Activated CD8-positive, alpha-beta memory T cell treated with anti-CD3 and anti-CD28 coated beads, Interleukin-2, amount 10 ng/mL, durations not matched to agents 7 days and 5 days (primary cell): ENCODE measurements at places on chromosomes 2 and 18.

DNA sequence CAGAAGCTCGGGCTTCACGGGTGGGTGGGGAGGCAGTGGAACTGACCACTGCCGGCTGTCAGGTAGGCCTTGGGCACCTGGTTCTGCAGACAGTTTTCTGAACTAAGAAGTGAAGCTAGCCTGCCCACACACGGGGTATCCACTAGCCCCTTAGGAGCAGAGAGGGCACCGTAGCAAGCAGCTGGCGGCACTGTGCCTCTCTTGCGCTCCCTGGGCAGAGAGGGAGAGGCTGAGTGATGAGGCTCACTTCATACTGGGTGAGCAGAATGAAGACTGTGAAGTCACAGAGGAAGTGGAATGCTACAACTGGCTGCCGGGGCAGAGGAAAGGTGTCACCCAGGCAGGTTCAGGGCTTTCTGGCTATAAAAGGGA, 753 bp downstream of the ITPRIPL1 start:
- H3K27me3 ChIP-seq, result no peaks in the 10 kb centered on the region
- DNase-seq, result peak; percentile 77
- peaks cover 40% of the 10 kb centered on the region for H3K36me3 ChIP-seq

DNA sequence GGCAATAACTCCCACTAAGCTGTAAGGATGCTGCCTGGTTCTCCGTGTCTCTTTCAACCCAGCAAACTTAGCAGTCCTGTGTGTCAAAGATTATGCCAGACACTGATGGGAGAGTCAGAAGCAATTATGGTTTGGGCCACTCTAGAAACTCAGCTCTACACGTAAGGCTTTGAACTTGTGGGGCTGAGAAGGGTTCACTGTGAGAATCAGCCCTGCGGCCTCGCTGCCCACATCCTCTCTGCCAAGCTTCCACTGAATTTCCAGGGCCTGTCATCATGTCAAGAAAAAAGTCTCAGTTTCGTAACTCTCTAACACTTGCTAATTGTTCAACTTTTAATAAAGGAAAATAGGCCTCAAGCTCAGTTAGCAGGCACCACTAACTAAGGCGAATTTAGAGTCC, 308.8 kb upstream of the LYPD1 start:
- no peaks in the 10 kb centered on the region for H3K27me3 ChIP-seq
- no peak for DNase-seq
- H3K36me3 ChIP-seq, result no peaks in the 10 kb centered on the region
- no peak overlapping the region for H3K4me3 ChIP-seq
- H3K27ac ChIP-seq, result no peak overlapping the region
- no peaks in the 10 kb centered on the region for H3K4me1 ChIP-seq

- peaks cover 2% of the 10 kb centered on the region for H3K4me1 ChIP-seq
- DNase-seq, result no peak
- no peak overlapping the region for H3K4me3 ChIP-seq
- H3K27ac ChIP-seq, result no peak overlapping the region
- H3K27me3 ChIP-seq, result no peaks in the 10 kb centered on the region
- H3K36me3 ChIP-seq, result no peaks in the 10 kb centered on the region
These were observed 34.5 kb downstream of the HS1BP3 start for GRCh38 chr2:20616341-20616871.

- peaks cover 2% of the 10 kb centered on the region for H3K4me1 ChIP-seq
- no peak overlapping the region for H3K4me3 ChIP-seq
- H3K36me3 ChIP-seq, result peaks cover 11% of the 10 kb centered on the region
These were observed 79.6 kb downstream of the MIB1 start for GRCh38 chr18:21820033-21820810.

GRCh38 chr18:12410081-12410481, 2.4 kb downstream of the PRELID3A start:
- no peaks in the 10 kb centered on the region for H3K36me3 ChIP-seq
- no peak for DNase-seq
- H3K4me1 ChIP-seq, result peaks cover 30% of the 10 kb centered on the region
- no peak overlapping the region for H3K27ac ChIP-seq
- peaks cover 23% of the 10 kb centered on the region for H3K27me3 ChIP-seq

GRCh38 chr2:203164311-203164935, 74.4 kb upstream of the CYP20A1 start:
- H3K4me3 ChIP-seq, result no peak overlapping the region
- H3K36me3 ChIP-seq, result peaks cover 6% of the 10 kb centered on the region
- H3K27me3 ChIP-seq, result no peaks in the 10 kb centered on the region
- H3K27ac ChIP-seq, result no peak overlapping the region
- no peaks in the 10 kb centered on the region for H3K4me1 ChIP-seq
